ENCODE measurements at places on chromosomes 4 and X.

GRCh38 chr4:37745946-37746345 lies 59.8 kb upstream of the RELL1 start:
- DNase-seq, result no peak

- no peak for DNase-seq
Observed at GRCh38 chr4:59540311-59540710, 1659.8 kb upstream of the ADGRL3 start.

- DNase-seq, result no peak
Observed at GRCh38 chr4:105858466-105859040, 36.7 kb upstream of the NPNT start.

- DNase-seq, result no peak
Observed at GRCh38 chr4:120680647-120681228, 241.8 kb downstream of the PRDM5 start.

DNA sequence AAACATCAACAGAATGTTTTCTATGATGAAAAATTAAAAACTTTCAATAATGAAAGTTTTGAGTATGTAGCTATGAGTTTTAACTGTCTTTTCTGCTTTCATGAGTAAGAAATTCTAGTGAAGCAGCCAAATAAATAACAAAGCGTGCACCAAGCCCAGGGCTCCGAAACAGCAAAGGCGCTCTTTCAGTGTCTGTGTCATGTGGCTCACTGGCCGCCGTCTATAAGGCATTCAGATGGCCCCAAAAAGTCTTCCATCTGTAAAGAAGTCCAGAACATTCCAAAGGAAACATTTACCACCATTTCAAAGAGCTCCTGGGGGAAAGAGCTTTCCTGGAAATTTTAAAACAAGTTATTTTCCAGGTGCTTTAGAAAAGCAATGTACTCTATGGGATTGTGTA lies 139.9 kb downstream of the AFAP1 start:
- DNase-seq, result no peak

DNA sequence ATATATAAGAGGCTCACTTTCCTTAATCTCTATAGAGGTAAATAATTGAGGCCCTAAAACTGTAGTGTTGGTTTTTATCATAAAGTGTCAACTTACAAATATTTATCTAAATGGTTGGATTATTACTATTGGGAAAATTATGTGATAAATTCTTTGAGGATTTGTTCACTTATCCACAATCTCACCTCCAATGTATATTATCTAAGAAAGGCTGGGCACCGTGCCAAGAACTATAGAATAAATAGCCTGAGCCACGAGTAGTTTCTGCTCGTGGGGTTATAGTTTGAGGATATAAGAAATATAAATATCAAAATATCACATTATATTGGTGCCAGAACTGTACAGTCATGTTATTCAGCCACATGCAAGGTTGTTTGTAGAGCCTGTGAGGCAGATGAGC lies 177.9 kb downstream of the VEGFC start:
- DNase-seq, result no peak

- no peak for DNase-seq
Observed at GRCh38 chrX:17629519-17629918, 107.8 kb upstream of the SCML1 start.

All from stimulated activated CD8-positive, alpha-beta memory T cell treated with anti-CD3 and anti-CD28 coated beads, Interleukin-7, amount 100 ng/mL, for 4 hours (primary cell).